Left kidney (tissue), 8 donors: ENCODE measurements at places on chromosomes 3 and 15. TPM values are rescaled to one million over a fixed set of nuclear protein-coding genes. Genes with fewer than 3 reads are reported as not detected.

DNA sequence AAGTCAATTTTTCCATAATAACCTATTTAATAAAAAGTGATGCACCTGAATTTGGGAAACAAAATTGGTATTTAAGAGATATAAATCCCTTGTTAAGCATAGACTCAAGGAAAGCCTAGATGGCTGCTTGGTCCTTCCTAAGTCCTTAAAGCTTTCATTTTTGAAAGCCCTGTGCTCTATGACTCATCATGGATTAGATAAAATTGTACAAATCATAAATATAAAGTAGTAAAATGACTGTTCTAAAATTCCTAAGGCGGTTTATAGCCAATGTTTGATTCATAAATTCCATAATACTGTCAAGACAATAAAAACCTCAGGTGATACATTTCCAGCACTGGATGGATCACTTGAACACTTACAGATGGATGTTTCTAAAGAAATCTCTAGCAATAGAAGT lies 730.8 kb upstream of the EPHA6 start:
- DNase-seq, result no peak

DNA sequence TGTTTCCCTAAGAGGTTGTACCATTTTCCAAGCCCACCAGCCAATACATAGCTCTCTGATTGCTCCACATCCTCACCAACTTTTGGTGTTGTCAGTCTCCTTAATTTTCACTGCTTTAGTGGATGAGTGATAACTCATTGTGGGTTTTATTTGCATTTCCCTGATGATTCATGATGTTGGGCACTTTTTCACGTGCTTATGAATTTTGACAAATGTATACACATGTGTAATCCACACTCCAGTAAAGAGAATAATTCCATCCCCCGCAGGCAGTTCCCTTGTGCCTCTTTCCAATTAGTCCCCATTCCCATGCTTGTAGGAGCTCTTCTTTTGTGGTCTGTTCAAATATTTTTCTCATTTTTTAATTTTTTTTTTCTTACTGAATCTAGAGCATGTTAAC lies 52.4 kb downstream of the ANP32A start:
- no peak for DNase-seq

The ARL8B gene
- 84.3 TPM for polyA plus RNA-seq

The HYAL2 gene
- 53.6 TPM for polyA plus RNA-seq

The SLC22A14 gene
- polyA plus RNA-seq, result 1.1 TPM

- DNase-seq, result no peak
Measured at GRCh38 chr3:62051506-62051905, 321.8 kb downstream of the FEZF2 start.

DNA sequence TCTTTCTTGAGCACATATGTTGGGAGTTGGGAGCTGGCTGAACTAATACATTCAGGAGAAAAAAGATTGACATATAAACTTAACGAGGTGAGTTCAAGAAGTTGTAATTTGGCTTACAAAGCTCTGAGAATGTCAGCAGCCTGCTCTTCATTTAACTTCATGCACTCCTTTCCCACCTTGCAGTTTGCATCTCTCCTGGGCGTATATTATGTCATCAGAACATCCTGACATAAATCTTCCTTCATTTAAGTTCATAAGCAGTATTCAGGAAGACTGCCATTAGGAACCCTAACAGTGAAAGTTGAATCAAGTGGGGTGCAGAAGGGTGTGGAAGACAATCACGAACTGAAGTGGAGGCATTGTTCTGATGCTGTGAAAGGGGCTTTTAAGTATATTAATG lies 288.1 kb downstream of the ARPP21 start:
- DNase-seq, result no peak

- DNase-seq, result no peak
Measured at GRCh38 chr3:132720228-132720627, 2.0 kb downstream of the NPHP3 start.

The IL17RE gene
- polyA plus RNA-seq, result 18.6 TPM

DNA sequence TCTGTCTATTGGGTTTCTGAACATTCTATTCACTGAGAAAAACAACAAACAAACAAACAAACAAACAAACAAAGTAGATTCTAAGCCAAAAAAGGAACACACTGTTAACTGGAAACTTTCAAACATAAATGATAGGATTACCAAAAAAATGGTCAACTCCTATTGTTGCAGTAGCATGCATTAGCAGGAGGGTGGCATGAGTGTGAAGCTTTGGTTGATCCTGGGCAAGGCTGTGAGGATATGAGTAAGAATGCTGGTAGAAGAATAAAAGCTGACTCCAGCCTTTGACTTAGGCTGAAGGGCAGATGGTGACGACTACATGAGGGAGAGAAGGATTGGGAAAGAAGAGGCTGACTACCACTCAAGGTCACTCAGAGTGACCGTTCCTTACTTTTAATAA lies 810.3 kb downstream of the VGLL3 start:
- DNase-seq, result no peak

The CLDN18 gene
- polyA plus RNA-seq, result 2.7 TPM

GRCh38 chr15:92541291-92542200 lies 114.0 kb downstream of the FAM174B start:
- DNase-seq, result no peak
